ENCODE measurements at places on chromosomes 11 and 22. TPM values are rescaled to one million over a fixed set of nuclear protein-coding genes. Genes with fewer than 3 reads are reported as not detected.

- no peak for DNase-seq
Observed at GRCh38 chr11:117057317-117057716, 40.9 kb downstream of the SIK3 start.

Gene NXPE2
- total RNA-seq, result not detected

DNA sequence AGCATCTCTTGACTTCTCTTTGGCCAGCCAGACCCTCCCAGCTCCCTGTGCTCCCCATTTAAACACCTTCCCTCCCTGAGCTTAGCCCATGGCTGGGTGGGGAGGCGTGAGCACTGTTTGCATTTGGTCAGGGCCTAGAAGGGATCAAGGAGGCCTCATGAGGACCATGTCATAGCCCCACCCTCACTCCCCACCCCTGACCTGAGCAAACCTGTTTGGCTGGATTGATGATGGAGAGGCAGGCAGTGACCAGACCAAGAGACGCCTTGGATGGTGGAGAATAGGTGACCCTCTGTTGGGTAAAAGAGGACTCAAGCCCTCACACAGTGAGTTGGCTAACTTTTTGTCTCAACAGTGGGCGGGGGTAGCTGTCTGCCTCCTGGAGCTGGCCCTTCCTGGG, 49.9 kb downstream of the ST3GAL4 start:
- no peak for DNase-seq

Gene RFPL2
- total RNA-seq, result not detected

DNA sequence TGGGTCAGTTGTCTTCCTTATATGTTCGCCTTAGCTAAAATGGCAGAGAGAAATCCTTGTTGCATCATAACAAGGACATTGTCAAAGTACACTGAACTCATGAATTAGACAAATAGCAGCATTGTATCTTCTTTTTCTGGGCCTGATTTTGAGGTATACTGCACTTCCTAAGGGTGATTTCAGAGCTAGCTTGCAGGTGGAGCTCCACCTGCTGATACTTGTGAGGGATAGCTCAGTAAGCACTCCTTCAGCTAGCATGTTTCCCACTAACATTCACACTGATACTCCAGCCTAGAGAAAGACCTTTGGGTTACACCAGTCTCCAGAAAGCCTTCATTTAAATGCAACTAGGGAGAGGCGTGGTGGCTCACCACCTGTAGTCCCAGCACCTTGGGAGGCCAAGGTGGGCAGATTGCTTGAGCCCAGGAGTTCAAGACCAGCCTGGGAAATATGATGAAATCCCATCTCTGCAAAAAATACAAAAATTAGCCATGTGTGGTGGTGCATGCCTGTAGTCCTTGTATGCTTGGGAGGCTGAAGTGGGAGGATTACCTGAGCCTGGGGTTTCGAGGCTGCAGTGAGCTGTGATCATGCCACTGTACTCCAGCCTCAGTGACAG, 29.8 kb downstream of the JAM3 start:
- DNase-seq, result no peak

Gene INSC
- total RNA-seq, result 0.96 TPM

- no peak for DNase-seq
Observed at GRCh38 chr22:45552017-45552411, 49.3 kb downstream of the FBLN1 start.

Gene RASL10A
- total RNA-seq, result 0.72 TPM

Gene NPTXR
- total RNA-seq, result 6.3 TPM

GRCh38 chr11:117484156-117484555, 156.5 kb downstream of the CEP164 start:
- DNase-seq, result no peak

- no peak for DNase-seq
Observed at GRCh38 chr22:42805998-42806830, 50.9 kb downstream of the ARFGAP3 start.

DNA sequence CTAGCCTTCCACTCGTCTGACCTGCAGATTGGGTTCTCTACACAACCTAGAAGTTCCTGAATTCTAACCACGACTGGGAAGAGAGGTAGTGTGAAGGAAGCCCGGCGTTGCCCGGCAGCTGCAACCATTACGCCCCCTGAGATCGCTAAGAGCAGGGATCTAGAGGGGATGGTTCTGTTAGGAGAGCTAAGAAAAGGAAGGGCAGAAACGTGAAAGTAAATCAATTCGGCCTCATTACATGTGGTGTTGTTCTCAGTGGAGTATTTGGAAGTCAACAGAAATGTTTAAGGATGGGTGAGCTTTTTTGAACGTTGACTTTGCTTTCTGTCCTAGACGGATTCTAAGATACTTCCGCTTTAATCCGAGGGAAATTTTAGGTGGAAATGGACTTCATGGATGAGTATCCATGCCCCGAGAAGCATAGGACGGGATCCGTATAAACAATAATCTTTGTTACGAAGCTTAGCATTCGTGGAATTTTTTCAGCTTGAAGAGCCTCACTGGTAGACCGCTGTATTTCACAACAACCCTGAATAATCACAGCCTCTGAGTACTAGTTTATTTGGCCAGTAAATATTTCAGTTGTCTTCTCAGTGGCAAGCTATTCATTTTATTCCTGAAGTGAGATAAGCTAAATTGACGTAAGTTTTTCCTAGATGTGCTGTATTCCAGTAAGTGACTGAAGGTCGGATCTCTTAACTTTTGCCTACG, 629 bp downstream of the ATP5MG start:
- DNase-seq, result no peak

- DNase-seq, result no peak
Observed at GRCh38 chr11:128592454-128592853, 5.1 kb upstream of the ETS1 start.

DNA sequence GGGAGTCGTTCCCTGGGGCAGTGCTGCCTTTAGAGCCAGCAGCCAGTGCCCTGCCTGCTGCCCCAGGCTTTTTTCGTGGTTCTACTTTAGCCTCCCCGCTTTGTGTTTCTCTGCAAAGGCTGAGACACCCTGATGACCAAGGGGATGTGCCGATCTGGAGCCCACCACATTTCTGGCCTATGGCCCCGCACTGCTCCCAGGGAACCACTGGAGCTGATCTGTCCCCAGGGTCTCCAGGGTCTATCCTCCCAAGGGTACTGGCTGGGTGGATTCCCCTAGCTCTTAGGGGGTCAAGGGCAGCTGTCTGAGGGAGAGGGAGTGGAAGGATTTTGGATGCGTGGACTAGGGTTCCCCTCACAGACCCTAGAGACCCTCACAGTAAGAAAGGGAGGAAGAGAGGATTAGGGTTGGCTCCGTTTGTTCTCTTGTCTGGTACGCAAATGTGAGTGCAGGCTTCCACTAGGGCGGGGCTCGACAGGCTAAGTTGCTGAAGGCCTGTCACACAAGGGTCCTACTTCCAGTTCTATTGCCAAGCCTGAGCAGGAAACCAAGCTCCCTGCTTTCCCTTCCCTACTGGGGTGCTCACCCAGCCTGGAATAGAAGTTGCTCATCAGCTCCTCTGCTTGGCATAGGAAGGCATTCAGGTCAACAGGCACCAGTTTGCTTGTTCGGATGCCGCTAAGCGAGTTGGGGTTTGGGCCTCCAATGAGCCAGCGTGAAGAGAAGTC, 19.3 kb downstream of the TREH start:
- no peak for DNase-seq

GRCh38 chr22:29112681-29113080, 39.8 kb downstream of the KREMEN1 start:
- no peak for DNase-seq

- DNase-seq, result no peak
Observed at GRCh38 chr11:115682888-115683287, 178.7 kb upstream of the CADM1 start.

DNA sequence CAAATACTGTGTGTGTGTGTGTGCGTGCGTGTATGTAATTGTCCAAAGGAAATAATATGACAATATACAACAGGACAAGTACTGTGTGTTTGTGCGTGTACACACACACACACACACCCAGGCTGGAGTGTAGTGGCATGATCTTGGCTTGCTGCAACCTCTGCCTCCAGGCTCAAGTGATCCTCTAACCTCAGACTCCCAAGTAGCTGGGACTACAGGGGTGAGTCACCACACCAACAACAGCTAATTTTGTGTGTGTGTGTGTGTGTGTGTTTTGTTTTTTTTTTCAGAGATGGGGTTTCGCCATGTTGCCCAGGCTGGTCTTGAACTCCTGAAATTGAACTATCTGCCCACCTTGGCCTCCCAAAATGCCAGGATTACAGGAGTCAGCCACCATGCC, 61.5 kb downstream of the NUP98 start:
- no peak for DNase-seq

- no peak for DNase-seq
Observed at GRCh38 chr11:65334696-65335295, 1.1 kb downstream of the DPF2 start.

Gene FAM180B
- total RNA-seq, result not detected

- no peak for DNase-seq
Observed at GRCh38 chr22:39173787-39174497, 21.5 kb upstream of the CBX7 start.

Gene LIPT2
- 2.1 TPM for total RNA-seq

Gene MUC2
- total RNA-seq, result not detected

- DNase-seq, result no peak
Observed at GRCh38 chr11:43927925-43928707, 14.3 kb upstream of the C11orf96 start.
